ENCODE measurements at places on chromosomes 3 and 15.

- no peak for DNase-seq
Measured at GRCh38 chr3:116035429-116035828, 409.9 kb downstream of the LSAMP start.

- DNase-seq: no peak
Measured at GRCh38 chr3:134134698-134135415, 105.1 kb upstream of the SLCO2A1 start.

DNA sequence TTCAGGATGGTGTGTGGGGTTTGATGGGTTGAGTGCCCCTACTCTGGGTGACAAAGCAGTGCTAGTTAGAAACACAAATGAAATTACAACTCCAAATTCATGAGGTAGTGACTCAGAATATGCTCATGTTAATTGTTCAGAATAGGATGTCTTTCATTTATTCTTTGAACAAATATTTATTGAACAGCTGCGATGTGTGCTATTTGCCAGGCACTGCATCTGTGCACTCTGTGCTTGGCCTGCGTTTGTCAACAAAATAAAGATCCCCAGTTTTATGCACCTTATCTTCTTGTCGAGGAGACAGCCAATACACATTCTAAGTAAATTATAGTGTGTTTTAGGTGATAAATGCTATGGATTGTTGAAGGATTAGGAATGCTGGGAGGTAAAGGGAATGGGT is 27.3 kb downstream of the MED12L start:
- DNase-seq: no peak

GRCh38 chr15:60928970-60929369 is 300.1 kb downstream of the RORA start:
- no peak for DNase-seq
